Uterus (tissue), 4 donors: ENCODE measurements at places on chromosomes 6 and 20. TPM values are rescaled to one million over a fixed set of nuclear protein-coding genes. Genes with fewer than 3 reads are reported as not detected.

DNA sequence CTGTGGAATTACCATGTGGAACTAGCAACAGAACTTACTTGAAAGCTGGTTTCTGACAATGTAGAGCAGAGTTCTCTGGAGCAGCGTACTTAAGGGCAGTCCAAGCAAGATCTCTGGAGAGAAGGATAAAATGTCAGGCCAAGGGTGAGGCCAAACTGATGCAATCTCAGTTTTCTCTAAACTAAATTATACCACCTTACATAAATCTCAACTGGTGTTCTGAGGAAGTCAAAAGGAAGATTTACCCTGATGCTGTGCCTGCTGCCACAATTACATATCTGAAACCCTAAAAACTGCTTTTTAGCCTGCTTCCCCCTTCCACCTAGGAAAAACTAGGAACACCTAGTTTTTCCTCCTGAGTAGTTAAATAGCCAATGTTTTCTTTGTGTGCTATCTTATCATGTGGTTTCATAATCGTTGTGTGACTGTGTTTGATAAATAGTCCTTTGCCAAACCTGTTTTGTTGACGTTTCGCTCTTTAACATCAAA lies 28.1 kb downstream of the NCOA7 start:
- peak overlapping the region; percentile 68 for H3K27ac ChIP-seq
- H3K4me3 ChIP-seq, result no peak overlapping the region
- DNase-seq, result no peak
- no peaks in the 10 kb centered on the region for H3K4me1 ChIP-seq

The PPP2R5D gene
- 30.0 TPM for total RNA-seq

The F13A1 gene
- total RNA-seq, result 56.8 TPM

DNA sequence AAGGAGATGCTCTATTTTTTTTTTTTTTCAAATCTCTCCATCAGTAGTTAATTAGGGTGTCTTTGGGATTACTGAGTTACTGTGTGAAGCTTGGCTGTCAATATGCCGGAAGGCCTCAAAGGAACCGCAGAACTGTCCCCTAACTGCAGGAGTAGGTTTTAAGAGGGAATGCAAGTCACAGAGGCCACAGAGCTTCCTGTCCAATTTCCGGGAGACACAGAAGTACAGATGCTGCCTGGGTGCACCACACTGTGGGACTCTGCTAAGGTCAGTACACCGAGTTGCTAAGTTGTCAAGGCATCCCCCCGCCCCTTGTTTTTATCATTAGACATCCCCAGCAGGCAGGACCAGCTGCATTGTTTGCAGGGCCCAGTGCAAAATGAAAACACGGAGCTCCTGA lies 120.2 kb upstream of the RAB32 start:
- no peak overlapping the region for H3K27ac ChIP-seq
- no peaks in the 10 kb centered on the region for H3K27me3 ChIP-seq
- no peak overlapping the region for H3K4me3 ChIP-seq
- no peaks in the 10 kb centered on the region for H3K4me1 ChIP-seq

- no peaks in the 10 kb centered on the region for H3K27me3 ChIP-seq
- H3K36me3 ChIP-seq, result no peaks in the 10 kb centered on the region
- no peak overlapping the region for H3K27ac ChIP-seq
- no peaks in the 10 kb centered on the region for H3K4me1 ChIP-seq
- H3K4me3 ChIP-seq, result no peak overlapping the region
Measured at GRCh38 chr6:43896329-43897255, 126.6 kb downstream of the VEGFA start.

The OTOR gene
- not detected for total RNA-seq

GRCh38 chr6:44332585-44332984 lies 9.9 kb upstream of the SPATS1 start:
- no peaks in the 10 kb centered on the region for H3K27me3 ChIP-seq
- DNase-seq, result no peak
- no peak overlapping the region for H3K4me3 ChIP-seq
- no peaks in the 10 kb centered on the region for H3K36me3 ChIP-seq
- no peak overlapping the region for H3K27ac ChIP-seq
- H3K4me1 ChIP-seq, result no peaks in the 10 kb centered on the region

DNA sequence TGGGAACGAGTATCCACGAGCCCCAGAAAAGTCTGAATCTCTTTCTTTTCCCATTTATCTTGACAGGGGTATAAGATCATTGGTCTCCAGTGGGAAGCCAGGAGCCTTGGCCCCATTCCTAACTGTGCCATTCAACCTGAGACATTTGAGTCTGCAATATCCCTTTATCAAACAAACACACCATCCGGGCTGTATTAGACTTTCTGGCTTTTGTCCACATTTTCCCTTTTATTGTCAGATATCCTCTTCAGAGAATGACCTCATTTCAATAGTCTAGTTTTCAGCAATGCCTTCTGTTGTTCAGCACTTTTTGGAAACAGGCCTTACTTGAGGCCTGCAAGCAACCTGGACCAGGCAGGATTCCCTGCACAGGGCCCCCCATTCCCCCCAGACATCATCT lies 15.7 kb downstream of the BPIFA1 start:
- H3K27me3 ChIP-seq, result no peaks in the 10 kb centered on the region
- no peak for DNase-seq
- no peaks in the 10 kb centered on the region for H3K4me1 ChIP-seq
- H3K27ac ChIP-seq, result no peak overlapping the region

DNA sequence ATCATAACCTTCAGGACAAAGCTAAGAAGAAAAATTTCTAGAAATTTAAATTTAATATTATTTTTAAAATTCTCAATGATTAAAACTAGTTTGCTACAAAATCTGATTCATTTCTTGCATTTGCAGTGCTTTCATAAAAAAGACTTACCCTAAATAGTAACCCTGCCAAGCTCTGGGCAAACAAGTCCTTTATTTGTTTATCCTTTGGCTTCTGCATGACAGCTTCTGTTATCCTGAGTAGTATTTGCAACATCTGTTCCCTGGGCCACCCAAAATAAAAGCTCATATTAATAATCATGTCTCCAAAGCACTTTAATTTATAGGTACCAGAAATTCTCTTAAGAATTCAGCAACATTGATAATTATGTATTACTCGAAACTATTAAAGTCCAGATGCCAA lies 101.3 kb downstream of the RALGAPA2 start:
- DNase-seq, result no peak
- H3K36me3 ChIP-seq, result no peaks in the 10 kb centered on the region
- H3K27me3 ChIP-seq, result no peaks in the 10 kb centered on the region
- no peak overlapping the region for H3K4me3 ChIP-seq
- no peak overlapping the region for H3K27ac ChIP-seq
- no peaks in the 10 kb centered on the region for H3K4me1 ChIP-seq

GRCh38 chr6:116596815-116597214 lies 19.5 kb upstream of the RSPH4A start:
- H3K27ac ChIP-seq, result no peak overlapping the region
- no peaks in the 10 kb centered on the region for H3K36me3 ChIP-seq
- DNase-seq, result no peak
- no peaks in the 10 kb centered on the region for H3K4me1 ChIP-seq
- H3K4me3 ChIP-seq, result no peak overlapping the region

The CD93 gene
- 58.7 TPM for total RNA-seq

DNA sequence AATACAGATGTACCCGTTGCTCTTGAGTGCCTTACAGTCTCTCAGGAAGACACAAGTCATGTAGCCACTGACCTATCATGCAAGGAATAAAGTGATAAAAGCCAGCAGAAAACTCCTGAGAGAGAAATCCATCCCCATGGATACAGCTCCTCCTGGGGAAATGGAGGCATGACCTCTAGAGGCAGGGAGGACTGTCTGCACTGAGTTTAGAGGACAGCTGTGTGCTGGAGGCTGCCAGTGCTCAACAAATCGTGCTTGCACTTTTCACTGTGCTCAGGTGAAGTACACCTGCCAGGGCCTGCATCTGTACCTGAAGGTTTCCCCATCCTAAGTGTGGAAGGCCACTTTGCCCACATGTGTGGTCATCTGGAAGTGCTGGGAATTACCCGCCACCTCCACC lies 12.1 kb downstream of the CD93 start:
- no peak for DNase-seq
- H3K27me3 ChIP-seq, result no peaks in the 10 kb centered on the region
- H3K27ac ChIP-seq, result no peak overlapping the region
- no peaks in the 10 kb centered on the region for H3K36me3 ChIP-seq

DNA sequence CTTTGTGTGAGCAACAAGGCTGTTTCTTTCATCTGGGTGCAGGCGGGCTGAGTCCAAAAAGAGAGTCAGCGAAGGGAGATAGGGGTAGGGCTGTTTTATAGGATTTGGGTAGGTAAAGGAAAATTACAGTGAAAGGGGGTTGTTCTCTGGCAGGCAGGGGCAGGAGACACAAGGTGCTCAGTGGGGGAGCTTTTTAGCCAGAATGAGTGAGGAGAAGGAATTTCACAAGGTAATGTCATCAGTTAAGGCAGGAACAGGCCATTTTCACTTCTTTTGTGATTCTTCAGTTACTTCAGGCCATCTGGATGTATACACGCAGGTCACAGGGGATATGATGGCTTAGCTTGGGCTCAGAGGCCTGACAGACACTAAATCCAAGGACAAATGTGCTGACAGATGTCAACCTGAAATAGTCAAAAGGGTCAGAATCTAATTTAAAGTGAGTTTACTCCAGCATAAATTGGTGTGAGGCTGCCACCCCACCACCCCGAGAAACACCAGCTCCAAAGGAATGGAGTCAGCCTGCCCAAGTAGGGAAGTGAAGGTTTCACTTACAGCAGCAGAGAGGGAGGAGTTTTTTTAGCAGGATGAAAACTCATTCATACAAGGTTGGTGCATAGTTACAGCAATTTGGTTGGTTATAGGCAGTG lies 560.0 kb upstream of the CDH4 start:
- no peaks in the 10 kb centered on the region for H3K4me1 ChIP-seq
- DNase-seq, result no peak
- no peak overlapping the region for H3K27ac ChIP-seq
- H3K4me3 ChIP-seq, result no peak overlapping the region

The PRPF6 gene
- total RNA-seq, result 28.5 TPM

- no peaks in the 10 kb centered on the region for H3K4me1 ChIP-seq
- H3K36me3 ChIP-seq, result no peaks in the 10 kb centered on the region
- no peak overlapping the region for H3K4me3 ChIP-seq
- no peaks in the 10 kb centered on the region for H3K27me3 ChIP-seq
- H3K27ac ChIP-seq, result no peak overlapping the region
Measured at GRCh38 chr6:11974089-11974488, 38.0 kb upstream of the HIVEP1 start.

DNA sequence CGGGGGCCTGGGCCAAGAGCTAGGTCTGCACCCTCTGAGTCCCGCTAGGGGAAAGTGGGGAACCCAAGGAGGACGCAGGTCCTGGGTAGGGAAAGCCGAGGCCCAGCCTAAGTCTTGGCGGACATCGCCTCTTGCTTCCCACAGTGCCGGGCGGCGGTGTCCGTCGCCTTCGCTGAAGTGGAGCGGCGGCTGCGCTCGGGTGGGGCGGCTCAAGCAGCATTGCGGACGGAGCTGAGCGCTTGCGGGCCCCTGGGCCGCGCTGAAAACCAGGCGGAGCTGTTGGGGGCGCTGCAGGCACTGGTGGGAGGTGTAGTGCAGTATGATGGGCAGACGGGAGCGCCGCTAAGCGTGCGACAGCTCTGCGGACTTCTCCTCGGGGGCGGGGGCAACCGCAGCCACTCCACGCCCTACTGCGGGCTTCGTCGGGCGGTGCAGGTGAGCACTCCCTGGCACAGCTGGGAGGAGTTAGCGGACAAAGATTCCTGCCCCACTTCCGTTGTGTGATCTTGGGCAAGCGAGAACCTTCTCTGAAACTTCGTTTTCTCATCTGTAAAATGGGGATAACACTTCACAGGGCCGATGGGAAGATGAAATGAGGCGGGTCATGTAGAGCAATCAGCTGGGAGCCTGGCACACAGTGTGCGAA lies 4.2 kb downstream of the PRSS16 start:
- no peaks in the 10 kb centered on the region for H3K36me3 ChIP-seq
- no peaks in the 10 kb centered on the region for H3K4me1 ChIP-seq
- no peak for DNase-seq
- peak overlapping the region; percentile 21 for H3K4me3 ChIP-seq
- H3K27ac ChIP-seq, result no peak overlapping the region
- H3K27me3 ChIP-seq, result peaks cover 42% of the 10 kb centered on the region

The TREM1 gene
- 1.9 TPM for total RNA-seq

DNA sequence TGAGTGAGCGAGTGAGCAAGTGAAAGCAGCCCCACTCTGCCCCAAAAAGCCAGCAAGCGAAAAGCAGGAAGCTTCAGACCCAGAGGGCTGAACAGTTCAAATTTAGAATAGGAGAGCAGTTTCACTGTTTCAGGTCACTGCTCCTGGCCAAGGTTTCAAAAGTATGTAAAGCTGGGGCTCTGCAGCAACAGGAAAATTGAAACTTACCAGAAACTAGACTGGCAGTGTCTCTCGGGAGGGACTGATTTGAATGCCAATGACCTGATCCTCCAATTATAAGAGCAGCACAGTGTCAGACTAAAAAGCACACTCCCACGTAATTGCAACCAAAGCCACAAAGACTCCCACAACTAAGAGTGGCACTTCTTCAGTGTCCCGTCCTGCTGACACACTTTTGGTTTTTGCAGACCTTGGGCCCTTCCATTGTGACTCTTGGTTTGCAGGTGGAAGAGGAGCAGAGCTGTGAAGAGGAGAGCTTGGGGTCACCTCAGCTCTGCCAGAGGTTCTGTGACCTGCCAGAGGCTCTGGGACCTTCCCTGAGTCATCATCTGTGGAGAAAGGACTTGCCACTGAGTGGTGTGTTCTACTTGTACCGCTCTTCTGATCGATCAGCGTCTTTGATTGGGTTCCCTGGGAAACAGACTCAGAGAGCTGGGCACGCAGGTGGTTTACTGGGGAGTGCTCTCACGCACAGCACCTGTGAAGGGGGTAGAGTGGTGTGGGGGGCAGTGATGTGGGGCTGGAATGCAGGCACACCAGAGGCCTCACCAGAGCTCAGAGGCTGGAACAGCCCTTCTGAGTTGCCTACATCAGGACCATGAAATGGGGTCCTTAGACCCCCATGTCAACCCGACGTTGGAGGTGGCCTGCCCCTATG lies 52.7 kb upstream of the PTGIS start:
- DNase-seq, result no peak
- no peaks in the 10 kb centered on the region for H3K27me3 ChIP-seq
- H3K36me3 ChIP-seq, result no peaks in the 10 kb centered on the region
- no peak overlapping the region for H3K27ac ChIP-seq

- no peak for DNase-seq
- no peak overlapping the region for H3K4me3 ChIP-seq
- H3K4me1 ChIP-seq, result no peaks in the 10 kb centered on the region
- no peaks in the 10 kb centered on the region for H3K27me3 ChIP-seq
- no peaks in the 10 kb centered on the region for H3K36me3 ChIP-seq
Measured at GRCh38 chr6:118965371-118965770, 30.4 kb upstream of the MCM9 start.

The HSD17B8 gene
- 5.8 TPM for total RNA-seq

- no peak overlapping the region for H3K4me3 ChIP-seq
- no peaks in the 10 kb centered on the region for H3K27me3 ChIP-seq
- peak overlapping the region; percentile 17 for H3K27ac ChIP-seq
- no peaks in the 10 kb centered on the region for H3K36me3 ChIP-seq
- peaks cover 4% of the 10 kb centered on the region for H3K4me1 ChIP-seq
- no peak for DNase-seq
Measured at GRCh38 chr6:25010902-25011625, 75.3 kb upstream of the RIPOR2 start.

The MOG gene
- not detected for total RNA-seq

The MOCS1 gene
- 30.3 TPM for total RNA-seq

The PREX1 gene
- 3.6 TPM for total RNA-seq

- peak overlapping the region; percentile 72 for H3K4me3 ChIP-seq
- DNase-seq, result no peak
- H3K36me3 ChIP-seq, result no peaks in the 10 kb centered on the region
- H3K27ac ChIP-seq, result peak overlapping the region; percentile 83
Measured at GRCh38 chr20:44959082-44959637, 1.0 kb downstream of the TOMM34 start.

The RAB32 gene
- total RNA-seq, result 46.4 TPM
